ENCODE measurements at places on chromosomes 16 and 17.

GRCh38 chr16:19375561-19376158 is 42.0 kb upstream of the TMC5 start:
- peak; percentile 34 for DNase-seq

DNA sequence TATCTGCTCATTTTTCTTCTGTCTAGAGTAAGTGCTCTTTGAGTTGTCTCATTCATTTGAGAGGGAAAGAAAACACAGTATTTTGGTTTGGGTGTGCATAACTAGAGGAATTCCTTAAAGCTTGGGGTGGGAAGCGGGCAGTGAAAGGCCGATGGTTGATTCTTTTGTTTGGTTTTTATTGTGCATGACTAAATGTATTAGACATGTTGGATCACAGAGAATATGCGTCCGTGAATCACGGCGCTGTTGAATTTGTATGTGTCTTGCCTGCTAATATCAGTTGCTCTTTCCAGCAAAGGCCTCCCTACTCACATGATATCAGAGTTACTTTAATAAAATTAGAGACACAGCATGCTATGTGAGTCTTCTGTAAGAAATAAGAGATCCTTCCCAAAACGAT is 180.0 kb downstream of the CHD9NB start:
- no peak for DNase-seq

DNA sequence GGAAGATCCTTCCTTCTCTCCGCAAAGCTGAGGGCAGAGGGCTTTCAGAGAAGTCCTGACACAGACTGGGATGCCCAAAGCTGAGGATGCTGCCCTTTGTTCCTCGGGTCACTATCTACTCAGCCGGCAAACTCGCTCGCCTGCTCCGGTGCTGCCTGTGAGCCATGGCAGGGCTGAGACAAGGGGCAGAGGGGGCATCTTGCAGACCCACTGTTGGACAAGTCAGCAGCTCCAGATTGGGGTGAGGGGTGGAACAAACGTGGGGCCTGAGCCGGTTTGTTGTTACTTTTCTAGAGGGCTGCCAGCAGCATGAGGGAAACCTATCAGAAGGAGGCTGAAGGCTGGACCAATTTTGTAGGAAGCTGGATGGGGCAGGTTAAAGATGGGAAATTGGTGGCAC is 47.1 kb upstream of the PIK3R6 start:
- no peak for DNase-seq

- DNase-seq, result no peak
Measured at GRCh38 chr17:64092952-64093451, 36.9 kb downstream of the ERN1 start.

DNA sequence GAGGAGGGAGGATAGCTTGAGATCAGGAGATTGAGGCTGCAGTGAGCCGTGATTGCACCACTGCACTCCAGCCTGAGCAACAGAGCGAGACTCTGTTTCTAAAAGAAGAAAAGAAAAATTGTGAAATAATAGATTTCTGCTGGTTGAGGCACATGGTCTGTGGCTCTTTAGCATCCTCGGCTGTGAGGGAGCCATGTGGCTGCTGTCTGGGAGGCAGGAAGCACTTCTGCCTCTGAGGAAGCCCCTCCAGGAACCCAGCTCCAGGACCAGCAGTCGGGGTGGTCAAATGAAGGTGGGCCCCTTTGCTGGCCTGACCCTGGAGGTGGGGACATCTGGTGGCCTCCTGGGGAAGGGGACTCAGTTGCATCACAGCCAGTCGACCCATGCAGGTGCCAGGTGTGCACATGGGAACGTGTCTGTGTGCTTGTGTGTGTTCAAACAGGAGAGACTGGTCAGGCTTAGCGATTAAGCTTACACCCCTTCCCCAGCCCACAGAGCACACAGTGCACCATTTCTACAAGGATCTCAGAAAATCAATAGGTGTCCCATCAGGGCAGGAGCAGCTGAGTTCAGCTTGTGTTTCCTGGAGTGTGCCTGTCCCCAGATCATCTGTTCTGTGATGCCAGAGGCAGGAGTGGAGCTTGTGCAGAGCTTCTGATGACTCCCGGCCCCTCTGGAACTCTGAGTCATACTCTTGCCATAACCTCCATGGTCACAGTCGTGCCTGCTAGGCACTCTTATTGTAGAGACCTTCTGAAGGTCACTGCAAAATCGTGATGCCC is 24.3 kb upstream of the MGAT5B start:
- no peak for DNase-seq

DNA sequence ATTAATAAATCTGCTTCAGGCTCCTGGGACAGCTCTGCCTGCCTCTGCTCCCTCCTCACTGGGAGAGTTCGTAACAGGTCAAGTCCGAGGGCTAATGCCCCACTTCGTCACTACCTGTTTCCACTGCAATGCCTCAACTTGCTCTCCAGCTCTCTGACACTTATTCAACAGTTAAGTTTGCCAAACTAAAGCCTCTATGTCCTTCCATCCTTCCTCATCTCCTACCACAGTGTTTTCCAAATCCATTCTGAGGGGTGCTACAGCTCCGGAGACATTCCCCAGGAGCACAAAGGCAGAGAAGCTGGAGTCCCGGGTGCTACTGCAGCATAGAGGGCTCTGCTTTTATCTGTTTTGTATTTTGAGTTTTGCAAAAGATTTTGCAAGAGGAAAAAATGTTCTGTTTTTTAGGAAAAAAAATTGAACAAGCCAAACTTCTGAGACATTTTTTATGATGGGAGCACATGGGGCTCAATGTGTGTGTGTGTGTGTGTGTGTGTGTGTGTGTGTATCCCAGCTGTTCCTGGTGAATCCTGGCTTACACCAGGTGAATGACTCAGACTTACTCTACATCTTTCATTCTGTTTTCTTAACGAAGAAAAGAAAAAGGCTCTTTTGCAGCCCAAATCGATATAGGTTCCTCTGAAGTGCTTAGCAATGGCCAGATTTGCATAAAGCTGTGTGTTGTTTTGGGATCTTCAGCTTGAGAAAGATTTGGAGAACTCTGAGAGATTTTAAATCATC is 46.1 kb upstream of the MYOCD start:
- no peak for DNase-seq

DNA sequence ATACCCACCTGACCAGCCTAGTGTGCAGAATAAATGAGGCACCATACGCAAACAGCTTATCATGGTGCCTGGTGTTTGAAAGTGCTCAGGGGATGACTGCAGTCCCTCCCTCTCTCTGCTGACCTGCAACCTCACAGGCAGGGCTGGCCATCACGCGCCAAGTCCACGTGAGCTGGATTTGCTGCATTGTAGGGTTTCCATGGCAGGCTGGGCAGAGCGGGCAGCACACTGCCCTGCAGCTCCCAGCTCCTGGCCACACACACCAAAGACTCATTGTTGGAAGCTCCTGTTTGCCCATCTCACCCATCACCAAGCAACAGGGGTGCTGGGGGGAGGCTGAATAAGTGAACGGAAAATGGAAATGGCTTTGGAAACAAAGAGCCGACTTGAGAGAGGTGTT is 81.8 kb downstream of the IRX3 start:
- no peak for DNase-seq

GRCh38 chr17:61155590-61156237 is 243.9 kb upstream of the TBX2 start:
- DNase-seq, result peak; percentile 18

DNA sequence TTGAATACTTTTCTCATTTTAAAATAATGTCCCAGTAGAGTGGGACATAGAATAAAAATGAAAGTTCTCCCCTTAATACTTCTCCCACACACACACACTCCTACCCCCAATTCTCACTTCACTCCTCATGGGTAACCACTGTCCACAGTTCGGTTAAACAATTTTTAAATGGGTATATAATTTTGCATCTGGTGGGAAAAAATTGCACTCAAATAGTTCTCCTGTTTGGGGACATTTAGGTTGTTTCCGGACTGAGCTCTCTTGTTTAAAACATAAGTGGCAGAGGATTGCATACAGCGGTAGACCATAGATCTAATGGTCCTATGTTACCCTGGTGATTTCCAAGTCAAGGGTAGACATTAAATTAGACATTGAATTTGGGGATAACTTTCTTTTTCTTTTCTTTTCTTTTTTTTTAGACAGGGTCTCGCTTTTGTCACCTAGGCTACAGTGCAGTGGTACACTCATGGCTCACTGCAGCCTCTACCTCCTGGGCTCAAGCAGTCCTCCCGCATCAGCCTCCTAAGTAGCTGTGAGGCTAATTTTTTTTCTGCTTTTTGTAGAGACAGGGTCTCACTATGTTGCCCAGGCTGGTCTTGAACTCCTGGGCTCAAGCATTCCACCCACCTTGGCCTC is 138.3 kb downstream of the SOCS1 start:
- no peak for DNase-seq

DNA sequence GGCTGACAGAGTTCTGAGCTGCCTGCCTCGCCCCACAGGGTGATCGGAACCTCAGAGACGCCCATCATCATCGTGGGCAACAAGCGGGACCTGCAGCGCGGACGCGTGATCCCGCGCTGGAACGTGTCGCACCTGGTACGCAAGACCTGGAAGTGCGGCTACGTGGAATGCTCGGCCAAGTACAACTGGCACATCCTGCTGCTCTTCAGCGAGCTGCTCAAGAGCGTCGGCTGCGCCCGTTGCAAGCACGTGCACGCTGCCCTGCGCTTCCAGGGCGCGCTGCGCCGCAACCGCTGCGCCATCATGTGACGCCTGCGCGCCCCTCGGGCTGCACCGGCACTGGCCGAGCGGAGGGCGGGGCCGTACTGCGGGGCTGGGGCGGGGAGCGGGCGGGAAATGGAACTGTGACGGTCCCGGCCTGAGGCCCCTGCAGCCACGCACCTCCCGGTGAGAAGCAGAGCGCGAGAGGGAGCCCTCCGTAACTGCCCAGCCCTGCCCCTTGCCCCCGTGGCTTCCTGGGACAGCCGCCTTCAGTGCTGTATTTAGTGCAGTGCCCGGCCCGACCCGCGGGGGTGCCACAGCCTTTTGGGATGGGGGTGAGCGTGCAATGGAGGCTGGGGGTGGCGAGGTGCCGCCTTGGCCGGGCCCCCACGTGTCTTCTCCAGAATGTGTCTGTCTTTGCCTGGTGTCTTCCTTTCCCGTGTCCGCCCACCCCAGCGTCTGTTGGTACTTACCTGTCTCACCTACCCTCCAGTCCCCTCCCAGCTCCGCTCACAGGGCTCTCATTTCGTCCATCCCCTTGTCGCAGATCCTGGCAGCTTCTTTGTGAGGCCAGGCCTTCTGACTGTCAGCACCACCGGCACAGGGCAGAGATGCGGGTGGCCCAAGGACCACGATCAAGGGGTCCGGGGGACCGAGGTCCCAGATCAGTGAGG is 9.8 kb downstream of the RASL10B start:
- DNase-seq, result no peak

- DNase-seq, result peak; percentile 46
Measured at GRCh38 chr17:67824735-67825626, at the start of gene BPTF. Gene BPTF, plus strand, starts transcription at chr17:67825503. Its CDS starts 222 bp downstream, at chr17:67825725.

- no peak for DNase-seq
Measured at GRCh38 chr16:10067835-10068234, 114.4 kb downstream of the GRIN2A start.

DNA sequence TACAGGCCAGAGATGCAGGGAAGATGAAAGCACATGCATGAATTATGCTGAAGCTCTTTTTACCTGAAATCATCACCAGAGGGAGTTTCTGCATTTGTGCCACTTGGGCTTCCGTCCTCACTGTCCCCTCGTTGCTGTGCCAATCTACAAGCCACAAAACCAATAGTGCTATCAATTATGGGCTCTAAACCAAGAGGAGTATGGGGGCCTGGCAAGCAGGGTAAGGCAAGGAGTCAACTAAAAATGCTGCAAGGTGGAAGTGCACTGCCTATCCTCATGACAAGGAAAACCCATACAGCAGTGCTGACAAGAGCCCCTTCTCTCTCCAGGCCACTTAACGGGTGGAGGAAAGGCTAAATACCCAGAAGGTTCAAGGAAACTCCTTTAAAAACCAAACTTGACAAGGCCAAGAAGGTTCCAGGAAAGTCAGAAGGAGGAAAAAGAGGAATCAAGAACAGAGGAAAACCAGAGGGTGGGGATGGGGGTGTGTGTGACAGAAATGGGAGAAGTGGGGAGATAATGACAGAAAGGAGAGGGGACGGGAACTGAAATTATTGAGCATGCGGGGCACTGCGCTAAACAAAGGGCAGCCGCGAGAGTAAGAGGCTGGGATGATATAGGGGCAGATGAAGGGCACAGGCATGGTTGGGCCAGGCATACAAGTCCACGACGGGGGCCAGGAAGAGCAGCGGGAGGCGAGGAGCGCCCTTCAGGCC is 674 bp downstream of the C17orf75 start:
- DNase-seq, result peak; percentile 8

DNA sequence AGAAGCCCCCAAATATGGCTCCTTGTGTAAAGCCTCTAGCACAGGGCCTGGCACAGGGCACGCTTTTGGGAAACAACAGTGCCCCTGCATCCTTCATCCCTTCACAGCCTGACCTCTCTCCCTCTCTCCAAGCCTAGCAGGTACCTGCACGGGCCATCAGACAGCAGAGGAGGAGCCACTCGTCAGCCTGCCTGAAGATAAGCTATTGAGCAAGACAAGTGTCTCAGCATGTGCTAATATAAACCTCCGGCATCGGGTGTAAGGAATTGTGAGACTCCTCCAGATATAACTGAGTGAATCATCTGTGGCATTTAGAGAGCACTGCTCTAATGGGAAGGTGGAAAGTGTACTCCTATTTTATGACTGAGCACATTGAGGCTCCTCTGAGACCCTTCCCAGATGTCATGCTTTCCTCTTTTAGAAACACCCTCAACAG is 38.3 kb downstream of the TBX4 start:
- no peak for DNase-seq

- no peak for DNase-seq
Measured at GRCh38 chr16:56849690-56850680, 15.0 kb upstream of the SLC12A3 start.

GRCh38 chr16:86379505-86379846 is 130.9 kb upstream of the FOXF1 start:
- DNase-seq, result no peak

DNA sequence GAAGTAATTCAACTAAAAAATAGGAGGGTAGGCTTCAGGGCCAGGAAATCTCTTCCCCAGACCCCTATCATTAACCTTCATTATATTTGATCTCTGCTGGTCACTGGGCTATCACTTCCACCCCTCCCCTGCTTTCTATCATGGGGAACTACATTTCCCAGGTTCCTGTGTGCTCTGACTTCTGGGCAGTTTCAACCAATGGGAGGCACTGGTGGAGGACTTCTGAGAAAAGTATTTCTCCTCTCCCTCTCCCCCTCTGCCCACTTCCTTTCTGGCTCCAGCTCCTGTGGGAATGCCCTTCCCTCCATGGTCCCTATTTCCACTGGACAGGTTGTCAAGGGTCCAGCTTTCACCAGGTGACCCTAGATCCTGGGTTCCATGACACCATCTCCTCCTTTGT is 364.4 kb downstream of the C16orf95 start:
- no peak for DNase-seq

- no peak for DNase-seq
Measured at GRCh38 chr17:62628831-62629555, 1.5 kb downstream of the MRC2 start.

- no peak for DNase-seq
Measured at GRCh38 chr16:78386557-78387324, 287.3 kb downstream of the WWOX start.

DNA sequence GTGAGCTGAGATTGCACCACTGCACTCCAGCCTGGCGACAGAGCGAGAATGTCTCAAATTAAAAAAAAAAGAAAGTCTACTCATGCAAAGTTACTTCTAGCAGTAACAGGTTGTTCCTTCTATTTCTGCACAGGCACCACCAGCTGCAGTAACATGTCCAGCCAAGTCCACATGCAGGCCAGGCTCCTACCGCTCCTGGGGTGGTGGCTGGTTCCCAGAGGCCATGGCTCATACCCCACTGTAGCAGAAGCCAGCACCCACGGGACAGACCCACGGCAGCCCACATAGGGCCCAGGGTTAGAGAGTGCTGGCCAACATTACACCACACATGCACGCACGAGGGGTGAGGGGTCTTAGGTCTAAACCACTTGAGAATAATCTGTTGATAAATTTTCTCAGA is 26.7 kb upstream of the TRAP1 start:
- no peak for DNase-seq
